Fibroblast of skin of abdomen (primary cell): ENCODE measurements at places on chromosomes 6 and 20.

GRCh38 chr6:32047539-32047854 lies 9.3 kb downstream of the CYP21A2 start:
- DNase-seq, result no peak

GRCh38 chr6:95846652-95847051 lies 169.1 kb upstream of the FUT9 start:
- DNase-seq, result no peak

DNA sequence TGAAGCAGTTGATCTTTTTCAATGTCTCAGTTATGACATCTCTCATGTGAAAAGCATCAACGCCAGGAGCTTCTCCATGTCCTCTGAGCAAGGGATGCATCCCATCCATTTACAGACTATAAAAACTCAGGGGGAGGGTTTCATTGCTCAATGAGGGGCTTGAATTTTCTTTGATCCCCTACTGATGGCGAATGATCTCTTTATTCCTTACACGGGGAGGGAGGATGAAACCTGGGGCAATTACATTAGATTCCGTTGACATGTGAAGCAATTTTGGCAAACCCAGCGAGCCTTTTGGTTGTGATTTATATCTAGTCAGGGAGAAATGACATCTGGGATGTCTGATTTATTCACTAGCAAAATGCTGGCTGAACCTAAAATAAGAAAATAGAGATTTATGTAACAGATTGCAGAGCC lies 268.9 kb downstream of the HIVEP2 start:
- DNase-seq, result no peak

- no peak for DNase-seq
Observed at GRCh38 chr6:154773610-154774089, 40.4 kb downstream of the SCAF8 start.

GRCh38 chr6:5128351-5128750 lies 43.2 kb downstream of the PPP1R3G start:
- no peak for DNase-seq

DNA sequence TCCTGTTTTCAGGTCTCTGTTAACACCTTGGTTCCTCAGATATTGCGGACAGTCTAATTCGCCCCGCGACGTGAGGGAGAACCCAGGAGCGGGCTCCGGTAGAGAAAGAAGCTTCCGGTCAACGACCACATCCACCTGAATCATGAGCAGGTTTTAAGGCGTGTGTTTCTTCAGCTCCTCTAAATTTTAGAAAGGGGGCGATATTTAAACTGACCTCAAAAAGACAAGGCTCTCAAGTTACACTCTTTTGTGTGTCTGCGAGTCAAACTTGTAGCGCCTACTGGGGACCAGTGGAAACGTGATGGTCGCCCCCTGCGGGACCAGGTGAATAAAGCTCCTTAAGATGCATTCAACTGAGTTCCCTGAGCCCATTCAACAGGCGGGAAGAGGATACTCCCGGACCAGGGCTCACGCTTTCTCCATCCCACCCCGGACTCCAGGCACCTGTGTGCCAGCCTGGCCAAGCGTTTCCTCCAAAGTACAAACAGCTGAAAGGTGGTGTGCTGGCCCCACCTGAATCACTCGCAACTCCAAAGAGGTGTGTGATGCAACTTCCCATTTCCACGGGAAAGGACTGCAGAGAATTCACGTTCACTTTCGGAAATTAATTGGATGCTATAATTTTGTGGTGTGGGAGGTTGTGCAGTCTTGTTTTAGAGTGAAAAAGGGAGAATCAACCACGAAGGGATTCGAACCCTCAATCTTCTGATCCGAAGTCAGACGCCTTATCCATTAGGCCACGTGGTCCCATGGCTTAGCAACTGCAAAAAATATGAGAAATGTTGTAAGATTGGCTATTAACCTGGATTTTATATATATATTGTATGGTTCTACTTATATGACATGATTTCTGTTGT lies 17.0 kb downstream of the GPX5 start:
- DNase-seq, result peak; percentile 92

- DNase-seq, result no peak
Observed at GRCh38 chr6:27601668-27602254, 128.9 kb upstream of the ZNF184 start.

DNA sequence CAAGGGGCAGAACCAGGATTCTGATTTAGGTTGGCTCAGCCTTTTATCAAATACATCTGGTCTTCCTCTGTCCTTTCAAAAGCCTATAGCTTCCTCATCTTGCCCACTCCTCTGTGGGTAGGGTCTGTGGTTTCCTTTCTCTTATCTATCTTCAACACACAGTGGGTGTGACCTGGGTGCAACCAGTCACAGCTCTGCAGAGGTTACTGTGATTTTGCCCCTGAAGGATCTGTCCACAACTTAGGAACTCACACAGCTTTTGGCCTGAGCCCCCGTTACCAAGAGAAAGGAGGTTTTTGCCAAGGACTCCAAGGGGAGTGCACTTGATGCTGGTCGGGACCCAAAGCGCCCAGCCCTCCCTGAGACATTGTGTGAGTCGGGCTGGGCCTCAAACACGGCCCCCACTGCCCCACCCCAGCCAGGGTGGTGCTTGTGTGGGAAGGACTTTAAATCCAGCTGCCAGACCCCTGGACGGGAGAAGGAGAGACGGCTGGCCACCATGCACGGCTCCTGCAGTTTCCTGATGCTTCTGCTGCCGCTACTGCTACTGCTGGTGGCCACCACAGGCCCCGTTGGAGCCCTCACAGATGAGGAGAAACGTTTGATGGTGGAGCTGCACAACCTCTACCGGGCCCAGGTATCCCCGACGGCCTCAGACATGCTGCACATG lies at the start of gene PI16:
Gene PI16 (plus strand): TSS at position 477 of the 670 bp plus-strand sequence. CDS start 23 bp downstream, at position 500.
- DNase-seq, result no peak

DNA sequence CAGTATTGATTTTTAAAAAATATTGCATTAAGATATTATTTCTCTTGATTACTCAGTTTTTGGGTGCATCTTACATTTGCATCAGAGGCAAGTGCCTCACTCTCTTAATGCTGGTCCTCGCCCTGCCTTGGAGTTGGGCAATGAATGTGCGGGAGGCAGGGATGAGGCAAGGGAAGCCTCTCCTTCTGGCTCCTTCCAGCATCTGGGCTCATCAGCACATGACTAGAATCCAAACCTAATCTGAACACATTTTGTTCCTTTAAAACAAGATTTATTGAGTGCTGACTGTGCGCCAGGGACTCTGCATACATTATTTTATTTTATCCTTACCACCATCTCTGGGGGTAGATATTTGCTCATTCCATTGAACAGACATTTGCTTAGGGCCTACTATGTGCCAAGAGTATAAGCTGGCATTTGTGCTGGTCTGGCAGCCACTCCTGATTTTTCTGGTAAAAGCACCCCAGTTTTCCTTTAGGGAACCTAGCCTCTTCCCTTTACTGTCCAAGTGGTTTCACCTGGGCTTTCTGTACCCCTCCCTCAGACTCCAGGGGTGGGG lies 71.9 kb upstream of the ZNFX1 start:
- no peak for DNase-seq

DNA sequence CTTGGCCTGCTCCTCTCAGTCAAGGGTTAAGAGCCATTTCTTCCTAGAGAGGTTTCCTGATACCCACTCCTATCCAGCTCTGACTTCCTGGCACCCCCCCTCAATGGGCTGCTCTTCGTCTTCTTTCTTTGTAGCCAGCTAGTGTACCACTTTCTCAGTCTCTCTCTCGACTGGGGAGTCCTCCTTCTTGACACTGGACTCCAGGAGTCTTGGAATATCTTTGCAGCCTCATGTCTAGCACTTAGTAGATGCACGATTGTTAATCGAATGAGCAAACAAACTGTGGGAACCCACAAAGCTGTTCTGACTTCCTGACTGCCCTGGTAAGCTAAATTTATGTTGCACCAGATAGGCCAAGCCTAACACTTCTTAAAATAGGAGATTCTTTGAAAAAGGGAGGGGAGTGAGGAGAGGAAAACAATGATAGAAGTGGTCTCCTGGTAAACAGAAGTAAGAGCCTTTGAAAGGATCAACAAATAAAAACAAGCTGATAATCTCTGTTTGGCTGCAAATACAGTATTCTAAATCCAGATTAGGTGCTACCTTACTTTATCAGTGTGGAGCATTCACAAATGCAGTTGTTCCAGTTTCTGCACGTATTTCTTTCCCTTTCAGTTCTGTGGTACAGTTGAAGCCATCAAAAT lies 160.1 kb upstream of the CITED2 start:
- DNase-seq, result no peak

- peak; percentile 88 for DNase-seq
Observed at GRCh38 chr6:160462551-160463109, 114.5 kb downstream of the SLC22A3 start.

- DNase-seq, result no peak
Observed at GRCh38 chr20:23287354-23288190, 63.0 kb upstream of the NXT1 start.

- no peak for DNase-seq
Observed at GRCh38 chr6:129583866-129584265, 126.1 kb downstream of the ARHGAP18 start.

- DNase-seq, result no peak
Observed at GRCh38 chr6:17219098-17219497, 62.1 kb upstream of the RBM24 start.

DNA sequence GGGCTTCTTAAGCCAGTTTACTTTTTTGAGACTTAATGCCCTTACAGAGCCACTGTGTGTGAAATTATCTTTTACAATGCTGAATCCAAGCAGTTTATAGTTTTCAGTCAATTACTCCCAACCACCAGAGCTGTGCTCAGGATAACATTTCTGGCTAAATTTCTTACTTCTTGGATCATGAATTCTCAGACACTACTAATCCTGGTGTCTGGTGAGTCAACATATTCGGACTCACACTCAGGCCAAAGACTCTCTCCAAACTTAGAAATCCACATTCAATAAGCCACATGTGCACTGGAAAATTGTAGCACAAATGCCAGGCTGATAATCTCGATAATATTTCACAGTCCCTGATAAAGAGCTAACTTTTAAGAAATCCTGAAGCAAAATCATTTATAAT lies 49.0 kb downstream of the PTPRT start:
- peak; percentile 83 for DNase-seq

DNA sequence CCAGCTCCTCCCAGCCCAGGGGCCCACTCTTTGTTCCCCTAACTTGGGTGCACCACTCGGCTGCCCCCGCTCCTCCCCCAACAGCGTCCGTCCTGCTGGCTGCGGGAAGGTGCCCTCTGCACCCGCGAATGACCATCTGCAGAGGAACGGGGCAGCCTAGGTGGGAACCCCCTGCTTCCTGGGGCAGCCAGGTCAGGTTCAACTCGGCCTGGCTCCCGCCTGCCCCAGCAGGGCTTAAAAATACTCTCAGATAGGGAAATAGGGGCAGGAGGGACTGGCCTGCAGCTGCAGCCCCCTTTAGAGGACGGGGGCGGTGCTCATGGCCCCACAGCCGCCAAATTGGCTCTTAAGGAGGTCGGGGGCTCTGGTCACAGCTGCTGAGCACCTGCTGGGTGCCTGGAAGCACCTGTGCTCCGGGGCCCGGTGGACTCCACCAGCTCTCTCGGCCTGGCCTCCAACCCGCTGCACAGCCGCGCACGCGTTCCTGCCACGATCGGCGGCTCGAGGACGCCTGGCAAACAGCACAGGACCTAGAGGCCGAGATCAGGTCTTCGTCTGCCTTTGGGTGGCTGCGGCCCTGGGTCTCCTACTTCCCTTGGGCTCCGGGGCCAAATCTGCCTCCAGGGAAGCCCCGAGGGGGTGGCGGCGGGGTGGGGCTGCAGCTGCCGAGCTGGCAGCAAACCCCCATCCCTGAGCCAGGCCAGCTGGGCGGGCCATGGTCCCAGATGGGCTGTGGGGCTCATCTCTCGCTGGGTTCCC lies 700 bp upstream of the LAMA5 start:
- DNase-seq, result no peak

- peak; percentile 61 for DNase-seq
Observed at GRCh38 chr20:3678856-3679720, 2.7 kb downstream of the ADAM33 start.

DNA sequence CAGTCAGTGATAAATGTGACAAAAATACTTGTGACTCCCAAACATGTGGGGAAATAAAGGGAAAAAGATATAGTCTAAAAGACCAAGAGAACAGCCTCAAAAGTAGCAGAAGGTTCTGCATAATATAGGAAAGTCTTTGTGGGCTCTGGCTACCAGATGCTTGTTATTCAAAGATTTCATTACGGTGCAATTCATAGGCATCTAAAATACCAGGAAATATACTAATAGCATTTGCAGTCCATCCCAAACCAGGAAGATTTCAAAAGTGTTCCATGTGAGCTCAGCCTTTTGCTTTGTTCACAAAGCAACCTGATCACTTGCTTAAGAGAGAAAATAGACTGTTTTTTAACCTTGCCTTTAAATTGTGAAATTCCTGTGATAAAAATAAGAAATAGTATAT lies 506.7 kb upstream of the MARCKS start:
- DNase-seq, result peak; percentile 79

- peak; percentile 47 for DNase-seq
Observed at GRCh38 chr6:138349891-138350290, 27.8 kb upstream of the SMIM28 start.

DNA sequence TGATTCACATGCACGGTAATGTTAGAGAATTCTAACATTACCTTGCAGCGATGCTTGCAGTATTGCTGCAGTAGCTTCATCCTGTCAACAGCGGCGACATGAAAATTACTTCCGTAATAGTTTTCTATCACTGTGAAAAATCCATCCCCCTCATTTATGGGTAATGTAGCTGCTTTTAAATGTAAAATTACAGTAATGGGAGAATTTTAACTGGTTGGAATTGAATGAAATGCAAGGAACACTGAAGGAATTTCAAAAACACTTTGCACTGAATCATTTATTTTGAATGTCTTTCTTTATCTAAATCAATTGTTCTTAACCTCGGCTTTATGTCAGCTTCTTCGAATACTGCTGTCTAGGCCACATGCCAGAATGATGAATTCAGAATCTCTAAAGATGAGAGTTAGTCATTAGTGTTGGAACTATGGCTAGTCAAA lies 102.4 kb upstream of the HIVEP1 start:
- DNase-seq, result peak; percentile 88

- no peak for DNase-seq
Observed at GRCh38 chr20:47768016-47768824, 17.1 kb downstream of the SULF2 start.

DNA sequence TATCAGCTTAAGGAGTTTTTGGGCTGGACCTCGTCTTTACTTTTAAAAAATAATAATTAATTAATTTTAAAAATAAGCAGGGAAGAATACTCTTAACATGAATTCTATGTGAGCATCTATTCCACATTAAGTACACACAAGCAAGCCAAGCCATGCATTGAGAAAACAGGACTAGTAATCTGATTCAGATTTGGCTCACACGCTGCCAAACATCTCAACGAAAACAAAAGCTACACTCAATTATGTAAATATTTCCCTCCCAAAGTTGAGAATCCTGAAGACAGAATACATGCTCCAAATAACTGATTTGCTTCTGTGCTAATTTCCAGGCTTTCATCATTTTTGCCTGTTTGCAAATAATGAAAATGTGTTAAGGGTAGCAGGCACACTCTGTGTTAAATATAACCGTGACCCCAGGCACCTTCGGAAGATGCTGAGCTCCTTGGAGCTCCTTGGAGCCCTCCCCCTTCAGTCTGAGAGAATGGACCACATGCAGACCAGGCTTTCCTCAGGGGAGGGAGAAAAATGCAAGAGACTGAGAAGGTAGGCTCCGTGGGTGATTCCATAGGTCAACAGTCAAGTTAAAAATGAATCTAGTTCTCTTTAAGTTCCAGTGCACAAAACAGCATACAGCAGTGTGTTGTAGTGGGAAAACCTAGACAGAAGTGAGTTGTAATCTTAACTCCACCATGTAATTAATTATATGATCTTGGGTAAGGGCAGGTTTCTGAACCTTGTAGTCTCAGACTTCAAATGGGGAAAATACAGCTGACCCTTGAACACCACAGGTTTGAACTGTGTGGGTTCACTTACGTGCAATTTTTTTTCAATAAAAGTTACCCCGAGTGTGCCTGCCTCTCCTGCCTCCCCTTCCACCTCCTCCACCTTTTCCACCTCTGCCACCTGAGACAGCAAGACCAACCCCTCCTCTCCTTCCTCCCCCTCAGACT lies 161.3 kb upstream of the RREB1 start:
- DNase-seq, result no peak

GRCh38 chr6:89251170-89251569 lies 34.0 kb upstream of the GABRR1 start:
- no peak for DNase-seq
